ENCODE measurements at places on chromosomes 4 and X. TPM values are rescaled to one million over a fixed set of nuclear protein-coding genes. Genes with fewer than 3 reads are reported as not detected.

Gene UFSP2
- 42.8 TPM for total RNA-seq

Gene USP26
- total RNA-seq, result not detected

Gene CHRNA9
- not detected for total RNA-seq

Gene MAGEA4
- not detected for total RNA-seq

Gene STATH
- not detected for total RNA-seq

Gene SSX3
- total RNA-seq, result not detected

Data from smooth muscle cell of the coronary artery (primary cell).